ENCODE measurements at places on chromosomes 3 and 15. TPM values are rescaled to one million over a fixed set of nuclear protein-coding genes. Genes with fewer than 3 reads are reported as not detected.

FAM107A gene
- polyA plus RNA-seq: not detected

- H3K4me3 ChIP-seq: no peak overlapping the region
- no peaks in the 10 kb centered on the region for H3K36me3 ChIP-seq
- no peaks in the 10 kb centered on the region for H3K27me3 ChIP-seq
- peaks cover 15% of the 10 kb centered on the region for H3K4me1 ChIP-seq
- H3K27ac ChIP-seq: peak overlapping the region; percentile 77
- no peak for DNase-seq
These were observed 116.1 kb upstream of the P2RY1 start for GRCh38 chr3:152718810-152719209.

- no peak overlapping the region for H3K27ac ChIP-seq
- H3K4me3 ChIP-seq: no peak overlapping the region
- no peaks in the 10 kb centered on the region for H3K27me3 ChIP-seq
- DNase-seq: no peak
These were observed 219.7 kb upstream of the COL8A1 start for GRCh38 chr3:99418709-99419108.

DNA sequence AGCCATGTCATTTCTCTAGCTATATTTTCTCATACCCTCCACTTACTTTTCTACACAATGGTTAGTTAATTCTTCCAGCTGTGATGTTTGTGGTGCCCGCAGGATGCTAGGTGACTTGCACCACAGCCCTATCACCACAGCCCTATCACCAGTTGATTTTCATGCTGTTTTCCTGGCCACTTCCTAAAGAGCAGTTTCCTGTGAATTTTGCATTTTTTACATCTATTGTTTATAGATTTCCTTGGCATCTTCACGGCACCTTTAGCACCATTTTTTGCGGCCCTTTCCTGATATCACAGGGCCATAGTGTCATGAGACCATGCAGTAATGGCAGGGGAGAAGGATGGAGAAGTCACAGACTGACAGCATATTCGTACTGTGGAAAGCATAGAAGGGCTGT is 132.9 kb upstream of the PRICKLE2 start:
- H3K27ac ChIP-seq: no peak overlapping the region
- H3K4me3 ChIP-seq: no peak overlapping the region
- H3K4me1 ChIP-seq: peaks cover 20% of the 10 kb centered on the region
- H3K27me3 ChIP-seq: no peaks in the 10 kb centered on the region
- no peak for DNase-seq
- H3K36me3 ChIP-seq: no peaks in the 10 kb centered on the region

ADAMTS9 gene
- polyA plus RNA-seq: 0.43 TPM

NEK10 gene
- polyA plus RNA-seq: 0.98 TPM

DNA sequence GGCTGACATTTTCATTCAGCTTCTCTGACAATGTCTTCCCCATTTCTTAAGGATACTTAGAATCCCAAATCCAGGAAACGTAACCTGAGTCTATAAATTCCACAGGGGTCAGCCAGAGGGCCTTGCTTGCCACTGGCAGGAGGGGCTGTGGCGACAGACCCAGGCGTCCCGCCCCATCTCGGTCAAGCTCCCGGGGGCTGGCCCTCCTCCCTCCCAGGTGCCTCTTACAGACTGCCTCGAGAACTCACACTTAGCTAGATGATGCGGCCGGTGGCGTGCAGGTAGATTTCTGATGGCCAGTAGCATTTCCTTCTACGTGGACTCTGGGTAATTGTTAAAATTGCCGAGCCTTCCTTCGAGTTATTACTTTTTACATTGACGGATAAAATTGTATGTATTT is 172.5 kb downstream of the NSMCE3 start:
- no peak overlapping the region for H3K4me3 ChIP-seq
- no peaks in the 10 kb centered on the region for H3K4me1 ChIP-seq
- H3K27ac ChIP-seq: no peak overlapping the region
- no peak for DNase-seq
- no peaks in the 10 kb centered on the region for H3K27me3 ChIP-seq

FBXW12 gene
- polyA plus RNA-seq: not detected

GRCh38 chr3:123386477-123387040 is 62.3 kb downstream of the ADCY5 start:
- no peaks in the 10 kb centered on the region for H3K4me1 ChIP-seq
- H3K27me3 ChIP-seq: peaks cover 10% of the 10 kb centered on the region
- H3K27ac ChIP-seq: no peak overlapping the region
- no peak overlapping the region for H3K4me3 ChIP-seq
- DNase-seq: no peak

DNA sequence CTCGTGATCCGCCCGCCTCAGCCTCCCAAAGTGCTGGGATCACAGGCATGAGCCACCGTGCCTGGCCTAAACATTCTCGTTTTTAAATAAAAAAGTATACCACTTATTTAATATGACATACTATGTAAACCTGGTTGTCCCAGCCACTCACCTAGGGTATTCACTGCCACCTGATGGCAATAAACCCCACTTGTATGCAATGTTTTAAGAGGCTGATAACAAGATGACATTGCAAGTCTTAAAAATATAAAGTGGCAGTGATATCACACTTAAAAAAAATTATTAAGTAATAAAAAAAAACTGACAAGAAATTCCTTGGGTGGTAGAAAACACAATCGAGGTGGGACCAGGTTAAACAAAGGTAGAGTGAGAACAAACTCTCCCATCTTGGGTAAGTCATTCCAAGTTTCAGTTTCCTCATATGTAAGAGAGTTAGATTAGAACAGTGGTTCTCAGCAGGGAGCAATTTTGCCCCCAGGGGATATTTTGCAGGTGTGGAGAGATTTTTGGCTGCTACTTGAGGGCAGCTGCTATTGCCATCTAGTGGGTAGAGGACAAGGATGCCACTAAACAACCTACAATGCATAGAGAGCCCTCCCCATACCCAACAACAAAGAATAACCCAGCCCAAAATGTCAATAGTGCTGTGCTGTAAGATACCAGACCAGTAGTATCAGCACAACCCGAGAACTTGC is 14.5 kb downstream of the ARF4 start:
- no peaks in the 10 kb centered on the region for H3K4me1 ChIP-seq
- H3K4me3 ChIP-seq: no peak overlapping the region
- H3K27ac ChIP-seq: peak overlapping the region; percentile 39
- H3K27me3 ChIP-seq: no peaks in the 10 kb centered on the region
- no peak for DNase-seq
- H3K36me3 ChIP-seq: peaks cover 13% of the 10 kb centered on the region

- peaks cover 10% of the 10 kb centered on the region for H3K4me1 ChIP-seq
- H3K36me3 ChIP-seq: no peaks in the 10 kb centered on the region
- no peak overlapping the region for H3K27ac ChIP-seq
- no peaks in the 10 kb centered on the region for H3K27me3 ChIP-seq
These were observed 3.0 kb upstream of the B4GALT4 start for GRCh38 chr3:119243712-119244111.

DNA sequence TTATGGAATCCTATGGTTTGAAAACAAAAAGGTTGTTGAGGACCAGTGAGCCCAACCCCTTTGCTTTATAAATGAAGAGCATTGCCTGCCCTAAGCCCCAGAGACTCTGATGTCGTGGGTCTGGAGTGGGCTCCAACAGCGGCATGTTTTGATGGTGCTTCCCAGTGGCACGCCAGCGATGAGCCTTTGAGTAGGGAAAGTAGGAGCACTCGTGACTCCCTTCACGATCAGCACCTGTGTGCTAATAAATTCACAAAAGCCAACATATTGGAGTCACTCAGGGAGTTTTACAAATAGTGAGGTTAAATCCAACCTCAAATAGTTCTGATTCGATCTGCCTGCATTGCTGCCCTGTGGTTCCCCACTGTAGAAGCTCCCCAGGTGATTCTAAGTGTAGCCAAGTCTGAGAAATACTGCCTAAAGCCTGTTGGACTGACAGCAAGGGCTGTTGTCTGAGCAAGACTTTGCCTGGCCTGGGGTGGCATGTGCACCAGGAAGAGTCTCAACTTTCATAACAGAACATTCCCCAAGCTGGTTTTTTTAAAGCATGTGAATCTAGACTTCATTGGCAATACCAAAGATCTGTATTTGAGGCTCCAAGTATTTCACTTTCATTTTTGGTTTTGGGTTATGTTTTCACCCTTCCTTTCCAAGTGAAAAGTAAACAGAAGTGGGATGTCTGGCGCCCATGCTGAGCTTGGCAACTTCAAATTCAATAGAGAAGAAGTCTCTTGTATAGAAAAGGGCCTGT is 9.9 kb downstream of the CCR5 start:
- H3K36me3 ChIP-seq: no peaks in the 10 kb centered on the region
- no peak for DNase-seq
- no peaks in the 10 kb centered on the region for H3K27me3 ChIP-seq
- no peak overlapping the region for H3K27ac ChIP-seq
- H3K4me3 ChIP-seq: no peak overlapping the region
- H3K4me1 ChIP-seq: peaks cover 18% of the 10 kb centered on the region

DNA sequence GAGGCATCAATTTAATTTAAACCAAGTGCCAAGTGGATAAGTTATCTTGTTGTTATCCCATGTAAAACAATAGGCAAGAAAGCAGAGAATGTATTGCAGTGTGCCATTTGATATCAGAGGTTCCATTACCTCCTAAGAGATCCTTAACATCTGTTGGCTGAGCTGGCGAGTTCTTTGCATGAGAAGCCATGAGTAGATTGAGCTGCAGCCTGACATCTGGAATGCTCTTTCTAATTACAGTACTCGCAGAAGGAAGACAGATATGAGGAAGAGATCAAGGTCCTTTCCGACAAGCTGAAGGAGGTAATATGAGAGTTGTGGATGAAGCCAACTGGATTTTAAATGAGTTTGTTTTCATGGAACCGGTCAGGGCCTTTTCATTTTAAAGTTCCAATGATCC is 19.4 kb downstream of the TPM1 start:
- H3K27me3 ChIP-seq: no peaks in the 10 kb centered on the region
- no peak overlapping the region for H3K27ac ChIP-seq
- peaks cover 51% of the 10 kb centered on the region for H3K36me3 ChIP-seq
- DNase-seq: no peak
- no peaks in the 10 kb centered on the region for H3K4me1 ChIP-seq

- H3K27me3 ChIP-seq: peaks cover 13% of the 10 kb centered on the region
- no peak overlapping the region for H3K27ac ChIP-seq
- no peaks in the 10 kb centered on the region for H3K36me3 ChIP-seq
- peaks cover 6% of the 10 kb centered on the region for H3K4me1 ChIP-seq
These were observed 6.7 kb downstream of the SLC51A start for GRCh38 chr3:196222876-196223595.

DNA sequence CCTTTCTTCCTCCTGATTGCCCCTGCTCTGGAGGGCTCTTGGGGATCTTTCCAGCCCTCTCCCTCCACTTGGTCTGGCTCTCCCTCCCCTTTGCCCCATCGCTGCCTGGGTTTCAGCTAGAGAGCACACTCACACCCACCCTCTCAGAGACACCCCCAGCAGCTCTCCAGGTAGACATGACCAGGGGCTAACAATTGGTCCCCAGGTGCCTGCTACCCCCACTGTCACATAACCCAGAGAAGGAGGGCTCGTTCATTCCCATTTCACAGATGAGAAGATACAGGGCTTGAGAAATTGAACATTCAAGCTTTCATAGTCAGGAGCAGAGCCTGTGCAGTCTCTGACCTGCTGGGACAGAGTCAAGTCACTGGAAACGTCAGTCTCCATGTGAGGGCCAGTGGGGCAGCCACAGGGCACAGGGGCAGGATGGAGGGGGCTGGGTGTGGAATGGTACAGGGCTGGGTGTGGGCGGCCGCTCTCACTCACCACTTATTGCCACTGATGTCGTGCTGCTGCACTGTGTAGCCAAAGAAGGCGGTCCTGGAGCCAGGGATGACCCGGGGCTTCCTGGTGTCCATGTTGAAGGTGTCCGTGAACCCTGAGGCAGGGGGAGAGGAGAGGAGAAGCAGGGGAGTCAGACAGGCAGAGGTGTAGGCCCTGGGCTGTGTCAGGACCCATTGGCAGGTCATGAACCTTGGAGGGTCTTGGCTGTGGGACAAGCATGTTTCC is 29.4 kb downstream of the ITGA11 start:
- no peaks in the 10 kb centered on the region for H3K36me3 ChIP-seq
- no peak overlapping the region for H3K27ac ChIP-seq
- H3K27me3 ChIP-seq: peaks cover 4% of the 10 kb centered on the region
- no peak overlapping the region for H3K4me3 ChIP-seq

- peak; percentile 23 for DNase-seq
- H3K27me3 ChIP-seq: no peaks in the 10 kb centered on the region
- H3K27ac ChIP-seq: peak overlapping the region; percentile 36
- peaks cover 14% of the 10 kb centered on the region for H3K4me1 ChIP-seq
- peaks cover 15% of the 10 kb centered on the region for H3K36me3 ChIP-seq
- H3K4me3 ChIP-seq: no peak overlapping the region
These were observed 25.3 kb downstream of the PTPN23 start for GRCh38 chr3:47405820-47406761.

OXTR gene
- polyA plus RNA-seq: 0.19 TPM

GRCh38 chr15:81511138-81511537 is 137.1 kb upstream of the TMC3 start:
- H3K27me3 ChIP-seq: no peaks in the 10 kb centered on the region
- no peak for DNase-seq
- no peak overlapping the region for H3K4me3 ChIP-seq
- H3K4me1 ChIP-seq: peaks cover 19% of the 10 kb centered on the region
- peak overlapping the region; percentile 30 for H3K27ac ChIP-seq

WDR48 gene
- polyA plus RNA-seq: 14.9 TPM

MESP2 gene
- 0.22 TPM for polyA plus RNA-seq

DNA sequence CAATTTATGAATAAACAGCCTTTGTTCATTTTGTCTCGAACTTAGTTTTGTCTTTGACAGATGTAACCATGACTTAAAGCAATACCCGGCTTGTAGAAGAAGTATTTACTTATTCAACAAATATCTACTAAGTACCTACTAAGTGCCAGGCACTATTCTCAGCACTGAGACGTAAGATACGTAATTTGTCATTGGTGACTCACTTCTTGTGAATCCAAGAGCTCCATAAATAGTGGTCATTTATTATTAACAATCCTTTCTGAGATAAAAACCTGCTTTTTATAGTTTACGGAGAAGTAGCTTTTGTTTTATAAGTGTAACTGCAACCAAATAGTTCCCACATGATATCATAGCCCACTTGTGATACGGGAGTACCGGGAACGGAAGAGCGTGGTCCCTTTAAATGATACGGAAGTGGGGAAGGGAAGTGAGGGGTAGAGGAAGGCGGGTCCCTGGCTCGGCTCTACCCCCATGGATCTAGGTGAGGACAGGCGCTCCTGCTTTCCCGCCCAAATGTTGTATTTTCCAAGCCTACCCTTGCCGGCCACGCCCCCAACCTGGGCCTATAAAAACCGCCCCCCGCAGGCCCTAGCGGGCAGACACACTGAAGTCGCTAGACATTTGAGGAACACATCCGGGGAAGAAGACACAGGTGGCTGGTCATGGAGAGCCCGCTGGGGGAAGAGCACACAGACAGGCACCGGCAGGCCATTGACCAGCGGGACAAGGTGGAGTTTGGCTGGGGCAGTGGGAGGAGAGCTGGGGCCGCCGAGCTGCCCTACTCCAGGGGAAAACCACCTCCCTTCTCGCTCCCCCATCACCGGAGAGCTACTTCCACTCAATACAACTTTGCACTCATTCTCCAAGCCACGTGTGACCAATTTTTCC is at the start of gene SAMMSON:
SAMMSON (plus strand) TSS at position 594 of the 888 bp plus-strand sequence.
- DNase-seq: no peak
- H3K4me3 ChIP-seq: no peak within 1 kb of the TSS

DNA sequence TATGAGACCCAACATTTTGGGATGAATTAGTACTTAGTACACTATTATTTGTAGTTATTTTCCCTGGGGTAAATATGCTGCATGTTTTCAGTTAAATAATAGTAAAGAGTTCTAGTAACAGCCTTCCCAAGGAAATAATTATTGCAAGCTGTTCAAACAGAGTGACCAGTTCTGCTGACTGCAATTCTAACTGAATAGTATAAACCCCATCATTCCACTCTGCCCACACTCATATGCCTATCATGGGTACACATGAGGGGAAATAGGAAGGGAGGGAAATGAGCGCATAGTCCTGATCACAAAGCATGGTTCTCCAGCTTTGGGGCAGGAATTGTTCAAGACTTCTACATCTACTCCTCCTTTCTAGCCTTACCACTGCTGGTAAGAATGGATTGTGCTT is 18.7 kb downstream of the UQCC5 start:
- H3K36me3 ChIP-seq: peaks cover 18% of the 10 kb centered on the region
- H3K27me3 ChIP-seq: no peaks in the 10 kb centered on the region
- no peak overlapping the region for H3K4me3 ChIP-seq

Data from keratinocyte (primary cell).